GM23248 (cell line): ENCODE measurements at places on chromosomes 3 and 15.

- no peak for DNase-seq
Observed at GRCh38 chr3:30711867-30712266, 105.5 kb downstream of the TGFBR2 start.

DNA sequence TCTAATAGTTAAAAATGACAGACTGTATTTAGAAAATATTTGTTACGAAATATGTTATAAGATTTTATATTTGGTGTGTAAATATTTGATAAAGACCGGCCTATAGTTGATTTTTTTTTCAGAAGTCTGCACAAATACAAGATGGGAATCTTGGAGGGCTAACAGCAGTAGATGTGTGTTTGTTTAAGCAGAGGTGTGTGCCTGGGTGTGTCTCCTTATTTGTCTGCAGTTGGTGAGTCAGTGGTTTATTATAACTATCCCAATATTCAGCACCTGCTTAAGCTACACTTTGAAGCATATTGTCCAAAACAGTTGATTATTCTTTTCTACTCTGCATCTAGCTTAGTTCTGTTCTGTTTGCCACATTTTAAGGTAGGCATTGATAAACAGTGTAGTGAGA, 12.4 kb downstream of the GLCE start:
- no peak for DNase-seq

- DNase-seq: peak; percentile 92
Observed at GRCh38 chr15:70863450-70864218, 9.7 kb upstream of the LARP6 start.

- no peak for DNase-seq
Observed at GRCh38 chr15:52101542-52102323, 10.8 kb downstream of the BCL2L10 start.

DNA sequence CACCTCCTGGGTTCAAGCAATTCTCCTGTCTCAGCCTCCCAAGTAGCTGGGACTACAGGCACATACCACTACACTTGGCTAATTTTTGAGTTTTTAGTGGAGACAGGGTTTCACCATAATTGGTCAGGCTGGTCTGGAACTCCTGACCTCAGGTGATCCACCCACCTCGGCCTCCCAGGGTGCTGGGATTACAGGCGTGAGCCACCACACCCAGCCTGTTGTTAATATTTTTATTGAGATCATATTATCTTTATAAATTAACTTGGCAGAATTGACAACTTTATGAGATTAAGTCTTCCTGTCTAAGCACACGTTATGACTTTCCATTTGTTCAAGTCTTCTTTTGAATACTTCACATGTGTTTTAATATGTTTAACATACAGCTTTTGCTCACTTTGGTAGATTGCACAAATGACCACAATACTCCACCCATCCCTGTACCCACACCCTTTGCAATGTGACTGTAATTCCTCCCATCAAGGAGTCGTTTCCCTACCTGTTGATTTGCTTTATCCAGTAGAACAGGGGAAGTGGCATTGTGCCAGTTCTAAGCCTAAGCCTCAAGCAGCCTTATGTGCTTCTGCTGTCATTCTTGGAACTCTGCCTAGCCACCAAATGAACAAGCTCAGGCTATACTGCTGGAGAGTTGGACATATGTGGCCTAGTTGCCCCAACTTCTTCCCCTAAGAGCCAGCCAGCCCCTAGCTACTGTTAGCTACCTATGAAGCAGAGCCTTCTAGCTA, 8.2 kb downstream of the XYLB start:
- peak; percentile 33 for DNase-seq

GRCh38 chr3:192156382-192156781, 571.0 kb downstream of the FGF12 start:
- DNase-seq: no peak

- peak; percentile 15 for DNase-seq
Observed at GRCh38 chr3:46934072-46934471, 42.5 kb downstream of the CCDC12 start.

DNA sequence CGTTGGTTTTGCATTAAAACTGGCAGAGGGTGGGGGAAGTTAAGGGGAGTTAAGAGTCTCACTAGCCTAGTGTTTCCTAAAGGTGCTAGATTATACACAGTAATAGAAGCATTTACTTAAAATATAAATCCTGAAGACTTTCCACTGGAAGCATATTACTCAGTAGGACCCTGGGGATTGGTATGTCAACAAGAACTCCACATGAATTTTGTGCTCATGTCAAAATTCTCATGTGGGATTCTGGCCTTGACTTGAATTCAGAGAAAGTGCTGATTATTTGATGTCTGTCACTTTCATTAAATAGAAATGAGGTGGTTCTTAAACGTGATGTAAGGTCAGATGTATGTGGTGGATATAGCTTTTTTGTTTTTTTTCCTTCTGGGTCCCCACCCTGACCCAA, 997.2 kb downstream of the TUSC7 start:
- peak; percentile 34 for DNase-seq

DNA sequence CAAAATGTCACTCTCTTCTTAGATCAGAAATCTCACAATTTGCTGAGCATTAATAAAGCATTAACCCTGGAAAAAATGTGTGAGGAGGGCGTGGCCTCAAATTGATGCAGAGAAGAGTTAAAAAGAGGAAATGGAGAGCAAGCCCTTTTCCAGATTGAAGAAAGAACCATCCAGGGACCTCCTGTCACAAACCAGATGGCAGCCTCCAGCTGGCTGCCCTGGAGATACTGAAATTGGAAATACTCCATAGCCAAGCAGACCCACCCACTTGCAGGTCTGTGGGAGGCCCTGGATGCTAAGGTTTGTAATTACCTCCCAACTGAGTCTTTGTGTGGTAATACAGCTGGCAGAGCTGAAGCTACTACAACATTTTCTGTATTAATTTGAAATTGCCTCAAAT, 214.9 kb downstream of the IL20RB start:
- no peak for DNase-seq

DNA sequence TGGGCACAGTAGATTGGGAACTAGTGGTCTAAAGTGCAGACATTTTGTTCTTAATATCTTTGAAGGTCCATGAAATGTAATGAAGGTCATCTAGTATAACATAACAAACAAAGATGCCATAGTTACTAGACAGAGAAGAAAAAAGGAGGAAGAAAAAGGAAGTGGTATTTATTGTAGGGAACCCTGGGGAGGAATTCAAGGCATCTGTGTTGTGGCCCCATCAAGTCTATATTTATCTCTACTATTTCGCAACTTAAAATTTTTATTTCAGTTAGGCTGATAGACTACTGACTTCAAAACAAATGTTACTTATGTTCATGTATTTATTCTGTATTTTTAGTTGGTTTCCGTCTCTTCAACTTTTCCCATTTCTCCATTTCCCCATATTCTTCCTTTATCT, 48.9 kb upstream of the ZDHHC23 start:
- DNase-seq: peak; percentile 53

- DNase-seq: no peak
Observed at GRCh38 chr3:25572336-25572735, 92.4 kb downstream of the TOP2B start.

- DNase-seq: no peak
Observed at GRCh38 chr15:60183366-60183765, 179.3 kb downstream of the FOXB1 start.

- DNase-seq: no peak
Observed at GRCh38 chr3:36164400-36164799, 215.9 kb upstream of the STAC start.

- peak; percentile 42 for DNase-seq
Observed at GRCh38 chr3:177335728-177336127, 138.4 kb upstream of the TBL1XR1 start.

DNA sequence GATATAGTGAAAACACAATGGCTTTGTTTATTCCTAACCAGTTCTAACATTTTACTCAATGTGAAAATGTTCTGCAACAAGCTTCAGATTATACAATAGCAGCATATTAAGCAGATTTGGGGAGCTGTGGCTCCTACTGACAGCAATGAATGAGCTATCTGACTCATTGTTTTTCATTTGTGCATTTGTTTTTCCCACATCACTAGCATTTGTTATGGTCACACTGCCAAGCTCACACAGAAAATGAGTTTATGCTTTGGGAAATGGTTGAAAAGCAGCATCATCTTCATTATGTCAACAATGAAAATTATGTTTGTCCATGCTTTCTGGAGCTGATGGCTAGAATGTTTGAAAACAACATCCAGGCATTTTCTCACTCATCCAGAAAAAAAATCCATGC, 53.5 kb downstream of the ZPLD1 start:
- no peak for DNase-seq

DNA sequence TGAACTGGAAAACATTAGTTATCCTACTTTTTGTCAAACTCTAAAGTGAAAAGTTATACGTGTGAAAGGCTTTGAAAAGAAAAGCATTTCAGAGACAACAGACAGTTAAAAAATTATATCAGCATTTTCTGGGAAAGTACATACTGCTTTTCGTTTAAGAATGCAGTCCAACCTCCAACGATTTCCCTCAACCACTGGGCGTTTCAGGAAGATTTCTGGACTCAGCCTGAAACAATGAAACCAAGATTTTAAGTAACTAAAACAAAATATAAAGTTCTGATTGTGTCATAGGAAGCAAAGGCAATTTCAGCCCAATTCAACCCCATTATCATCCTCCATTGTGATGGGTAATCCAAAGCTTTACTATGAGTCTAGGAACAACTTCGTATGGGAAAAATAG, 110.7 kb downstream of the PLD1 start:
- DNase-seq: peak; percentile 9

DNA sequence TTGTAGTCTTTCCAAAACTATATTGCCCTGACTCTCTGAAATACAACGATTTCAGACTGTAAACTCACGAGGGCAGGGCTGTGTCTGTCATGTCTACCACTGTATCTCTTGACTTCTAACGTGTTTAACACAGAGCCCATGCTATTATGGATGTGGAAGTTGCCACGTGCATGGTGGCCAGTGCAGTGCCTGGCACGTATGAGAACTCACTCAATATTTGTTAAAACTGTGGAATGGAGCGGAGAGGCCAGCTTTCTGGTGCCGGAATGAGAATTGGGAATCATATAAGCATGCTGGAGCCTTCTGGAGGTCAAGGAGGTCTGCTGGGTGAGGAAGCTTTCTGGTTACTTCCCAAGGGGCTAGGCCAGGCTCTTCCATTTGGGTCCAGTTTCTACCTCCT, 220.6 kb upstream of the LYSMD4 start:
- DNase-seq: no peak

GRCh38 chr3:177379045-177379444, 181.8 kb upstream of the TBL1XR1 start:
- no peak for DNase-seq

GRCh38 chr3:188700501-188700900, 471.3 kb upstream of the TPRG1 start:
- DNase-seq: no peak

DNA sequence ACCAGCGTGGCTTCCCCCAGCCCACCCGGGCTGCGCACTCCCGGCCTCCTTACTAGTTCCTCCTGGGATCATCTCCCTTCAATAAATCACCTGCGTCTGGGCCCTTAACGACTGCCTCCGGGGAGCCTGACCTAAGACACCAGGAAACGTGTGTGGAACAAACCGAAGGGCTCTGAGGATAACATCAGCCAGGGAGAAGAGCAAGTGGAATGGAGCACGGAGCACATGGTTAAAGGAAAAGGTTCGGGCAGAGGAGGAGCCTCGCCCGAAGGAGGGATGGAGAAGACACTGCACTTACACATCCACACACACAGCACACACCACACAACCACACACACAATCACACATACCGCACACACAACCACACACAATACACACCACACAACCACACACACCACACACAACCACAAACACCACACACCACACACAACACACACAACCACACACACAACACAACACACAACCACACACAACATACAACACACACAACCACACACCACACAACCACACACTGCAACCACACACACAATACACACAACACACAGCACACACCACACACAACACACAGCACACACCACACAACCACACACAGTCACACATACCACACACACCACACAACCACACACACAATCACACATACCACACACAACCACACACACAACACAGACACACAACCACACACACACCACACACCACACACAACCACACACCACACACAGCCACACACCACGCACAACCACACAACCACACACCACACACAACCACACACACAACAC, 24.7 kb downstream of the CPN2 start:
- DNase-seq: peak; percentile 48

- no peak for DNase-seq
Observed at GRCh38 chr3:9379327-9379726, 16.5 kb downstream of the THUMPD3 start.

DNA sequence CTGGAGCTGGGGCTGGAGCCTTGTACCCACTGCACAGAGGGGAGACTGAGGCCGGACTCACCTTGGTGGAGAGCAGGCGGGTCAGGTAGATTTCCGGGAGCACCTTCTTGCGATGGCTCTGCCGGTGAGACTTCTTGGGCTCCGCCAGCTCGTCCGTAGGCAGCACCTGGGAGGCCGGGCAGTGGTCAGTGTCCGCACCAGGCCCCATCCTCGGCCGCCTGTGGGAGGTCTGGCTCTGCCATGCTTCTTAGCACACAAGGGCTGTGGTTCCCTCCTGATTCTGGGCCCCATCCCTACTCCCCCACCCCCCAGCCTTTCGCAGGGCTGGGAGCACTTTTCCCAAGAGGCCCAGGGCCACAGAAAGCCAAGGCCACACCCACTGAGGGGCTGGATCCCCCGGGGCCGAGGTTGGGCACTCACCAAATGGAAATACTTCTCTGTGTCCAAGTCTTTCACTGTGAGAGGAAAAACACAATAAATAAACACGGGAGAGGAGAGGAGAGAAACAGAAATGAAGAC, 17.4 kb downstream of the H1-8 start:
- peak; percentile 68 for DNase-seq

GRCh38 chr15:36590838-36591237, 11.4 kb downstream of the CDIN1 start:
- DNase-seq: peak; percentile 79

- DNase-seq: no peak
Observed at GRCh38 chr15:98980899-98981228, 26.7 kb downstream of the PGPEP1L start.

GRCh38 chr3:129313665-129314385, 35.2 kb downstream of the HMCES start:
- DNase-seq: peak; percentile 56

GRCh38 chr3:190870127-190870526, 7.6 kb upstream of the GMNC start:
- no peak for DNase-seq

DNA sequence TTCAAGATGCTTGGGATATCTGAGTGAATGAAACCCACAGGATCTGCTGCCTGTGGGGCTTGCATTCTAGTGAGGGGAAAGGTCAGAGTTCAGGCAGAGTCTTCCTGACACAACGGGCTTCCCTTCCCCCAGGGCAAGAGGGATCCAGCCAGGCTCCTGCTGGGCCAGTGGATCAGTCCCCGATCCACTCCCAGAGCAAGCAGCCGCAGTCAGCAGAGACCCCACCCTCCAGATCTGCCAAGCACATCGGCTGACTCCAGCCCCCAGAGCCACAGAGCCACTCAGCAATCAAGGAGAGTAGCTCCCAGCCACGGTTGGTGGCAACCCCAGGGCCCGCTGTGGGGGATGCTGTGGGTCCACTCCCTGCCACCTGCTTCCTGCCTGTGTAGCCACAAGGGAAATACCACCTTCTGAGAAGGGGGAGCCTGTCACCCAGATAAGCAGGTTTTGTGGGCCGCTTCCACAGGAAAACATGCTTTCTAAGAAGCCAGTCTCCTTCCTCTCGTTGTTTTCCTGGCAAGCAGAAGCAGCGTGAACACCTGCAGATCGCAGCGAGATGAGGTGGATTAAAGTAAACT, 44.9 kb downstream of the CPN2 start:
- no peak for DNase-seq
